ENCODE measurements at places on chromosomes 4 and X.
A peak's percentile ranks its signal among the peaks of the same experiment; 100 is the strongest.

DNA sequence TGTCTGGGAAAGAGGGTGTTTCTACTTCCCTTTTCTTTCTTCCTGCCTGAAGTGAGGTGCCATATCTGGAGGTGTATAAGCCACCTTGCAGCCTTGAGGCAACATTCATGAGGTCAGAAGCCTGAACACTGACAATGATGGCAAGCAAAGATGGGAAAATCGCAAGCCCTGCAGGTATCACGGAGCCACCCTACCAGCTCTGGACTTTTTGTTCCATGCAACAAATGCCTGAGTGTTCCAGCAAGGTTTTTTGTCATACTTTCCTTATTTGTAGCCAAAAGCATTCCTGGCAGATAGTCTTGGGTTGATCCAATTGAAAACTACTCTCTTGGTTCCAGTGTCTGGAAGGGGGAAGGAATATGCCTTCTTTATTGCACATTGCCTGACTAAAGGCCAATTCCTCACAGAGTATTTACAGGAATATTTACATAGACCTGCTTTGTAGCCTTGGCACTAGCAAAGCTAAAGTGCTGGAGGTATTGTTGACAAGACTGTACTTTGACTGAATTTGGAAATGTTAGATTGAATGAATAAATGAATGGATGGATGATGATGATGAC, 14.4 kb upstream of the SOD3 start:
- DNase-seq = no peak

DNA sequence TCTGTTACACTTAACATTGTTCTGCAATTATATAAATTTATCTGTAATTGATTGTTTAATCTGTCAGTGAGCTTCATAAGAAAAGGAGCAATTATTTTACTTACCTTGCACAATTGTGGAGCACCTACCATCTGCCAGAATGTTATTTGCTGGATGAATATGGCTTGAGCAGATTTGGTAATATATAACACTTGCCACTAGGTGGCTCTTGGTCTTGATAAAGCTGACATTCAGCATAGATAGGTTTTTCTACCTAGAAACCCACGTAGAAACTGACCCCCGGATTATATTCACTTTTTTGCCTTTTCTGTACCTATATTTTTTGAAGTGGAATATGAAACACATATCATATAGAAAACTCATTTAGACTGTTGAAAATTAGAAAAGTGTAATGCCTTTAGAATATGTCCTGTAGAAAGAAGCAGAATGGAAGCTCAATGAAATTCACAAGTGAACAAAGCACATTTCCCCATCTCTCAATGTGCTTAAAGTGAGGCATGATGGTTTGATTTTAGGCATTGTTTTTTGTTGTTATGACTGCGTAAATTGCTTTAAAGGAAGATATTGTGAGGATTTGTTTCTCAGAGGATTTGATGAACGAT, 9.5 kb downstream of the RBPJ start:
- peak; percentile 66 for DNase-seq

GRCh38 chrX:12138361-12139313, at the start of gene FRMPD4:
FRMPD4 (plus strand) TSS chrX:12138473; CDS start chrX:12138972, 499 bp downstream.
- no peak for DNase-seq

DNA sequence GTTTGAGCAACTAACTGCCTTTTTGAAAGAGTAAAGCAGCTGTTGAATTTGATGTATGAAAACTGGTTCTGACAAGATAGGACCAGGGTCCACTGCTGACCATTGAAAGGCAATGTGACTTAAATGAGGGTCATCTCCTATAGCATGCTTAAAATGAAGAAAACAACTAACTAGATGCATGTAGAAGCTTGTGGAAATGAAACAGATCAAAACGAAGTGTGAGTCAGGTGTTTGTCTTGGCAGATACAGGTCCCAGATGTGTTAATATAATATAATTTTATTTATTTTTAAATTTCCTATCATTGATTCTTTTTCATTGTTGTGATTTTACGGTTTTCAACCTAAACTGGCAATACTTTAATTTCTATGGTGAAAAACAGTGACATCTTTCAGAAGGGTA, 83.6 kb downstream of the ATOH1 start:
- DNase-seq = no peak

DNA sequence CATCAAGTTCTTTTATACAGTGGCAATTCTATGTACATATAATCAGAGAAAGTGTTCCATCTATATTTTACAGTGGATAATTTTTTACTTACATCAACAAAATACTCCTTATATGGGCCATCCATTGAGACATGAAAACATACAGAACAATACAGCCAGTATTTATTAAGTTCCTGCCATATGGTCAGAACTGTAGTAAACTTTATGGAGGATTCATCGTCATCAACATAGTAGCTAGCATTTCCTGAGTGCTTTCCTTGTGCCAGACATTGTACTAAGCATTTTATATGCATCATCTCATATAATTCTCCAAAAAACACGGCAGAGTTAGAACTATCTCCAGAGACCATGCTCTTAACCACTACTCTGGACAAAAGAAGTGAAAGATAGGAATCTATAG, 170.1 kb downstream of the CEP135 start:
- DNase-seq = no peak
